Tibial nerve (tissue), 4 donors: ENCODE measurements at places on chromosomes 1 and 21.

DNA sequence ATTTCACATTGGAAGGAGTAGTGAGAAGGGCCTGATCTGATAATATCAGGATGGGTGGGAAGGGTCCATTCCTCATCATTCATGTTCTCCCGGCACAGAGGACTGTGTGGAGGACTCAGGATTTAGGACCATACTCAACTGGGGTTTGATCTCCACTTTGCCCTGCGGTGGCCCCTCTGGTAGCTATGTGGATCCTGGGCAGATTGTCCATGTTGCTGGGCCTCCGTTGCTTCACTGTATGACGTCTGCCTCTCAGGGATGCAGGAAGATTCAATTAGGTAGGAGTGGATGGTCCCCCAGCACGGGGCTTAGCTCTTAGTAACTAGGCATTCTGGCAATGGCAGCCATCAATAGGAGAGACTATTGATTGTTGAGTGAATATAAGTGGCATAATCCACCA, 2.3 kb downstream of the ETS2 start:
- peak overlapping the region; percentile 88 for H3K4me3 ChIP-seq
- H3K27ac ChIP-seq = peak overlapping the region; percentile 97
- H3K4me1 ChIP-seq = no peaks in the 10 kb centered on the region
- no peaks in the 10 kb centered on the region for H3K27me3 ChIP-seq
- peaks cover 16% of the 10 kb centered on the region for H3K36me3 ChIP-seq

DNA sequence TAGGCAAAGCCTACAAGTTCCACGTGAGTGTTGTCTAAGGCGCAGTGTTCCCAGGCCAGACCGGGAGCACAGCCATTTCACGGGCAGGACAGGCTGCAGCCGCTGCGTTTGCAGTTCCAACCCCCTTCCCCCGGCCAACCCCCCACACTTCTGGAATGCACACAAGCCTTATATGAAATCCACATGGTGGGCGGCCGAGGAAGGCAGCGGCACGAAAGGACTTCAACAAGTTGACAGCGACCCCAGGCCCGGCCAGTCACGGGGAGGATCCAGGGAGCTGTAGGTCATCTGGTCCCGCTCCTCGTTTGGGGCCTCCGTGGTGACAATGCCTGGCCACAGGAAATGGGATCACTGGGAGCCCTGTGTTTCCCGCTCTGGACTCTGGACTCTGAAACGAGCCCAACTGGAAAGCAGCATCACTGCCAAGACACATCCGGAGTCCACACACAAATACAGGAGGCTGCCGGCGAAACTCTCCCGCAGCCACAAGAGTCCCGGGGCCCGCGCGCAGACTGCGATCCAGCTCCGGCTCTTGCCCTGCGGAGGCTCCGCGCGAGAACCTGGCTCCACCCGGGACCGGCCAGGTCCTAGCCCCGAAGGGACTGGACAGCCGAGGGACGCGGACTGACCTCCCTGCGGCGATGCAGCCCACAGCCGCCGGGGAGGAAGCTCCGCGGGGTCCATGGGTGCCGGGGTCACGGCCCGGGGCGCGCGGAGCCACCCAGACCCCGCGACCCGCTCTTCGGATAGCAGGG, 794 bp downstream of the NID1 start:
- peak overlapping the region; percentile 93 for H3K27ac ChIP-seq
- H3K4me1 ChIP-seq = peaks cover 16% of the 10 kb centered on the region
- no peak for DNase-seq

- H3K27me3 ChIP-seq = no peaks in the 10 kb centered on the region
- DNase-seq = no peak
- no peaks in the 10 kb centered on the region for H3K36me3 ChIP-seq
These were observed 3.4 kb downstream of the EGLN1 start for GRCh38 chr1:231418741-231419107.

GRCh38 chr1:77829851-77830250, 50.4 kb downstream of the MIGA1 start:
- H3K27me3 ChIP-seq = no peaks in the 10 kb centered on the region
- H3K27ac ChIP-seq = no peak overlapping the region
- no peak for DNase-seq
- no peaks in the 10 kb centered on the region for H3K36me3 ChIP-seq

DNA sequence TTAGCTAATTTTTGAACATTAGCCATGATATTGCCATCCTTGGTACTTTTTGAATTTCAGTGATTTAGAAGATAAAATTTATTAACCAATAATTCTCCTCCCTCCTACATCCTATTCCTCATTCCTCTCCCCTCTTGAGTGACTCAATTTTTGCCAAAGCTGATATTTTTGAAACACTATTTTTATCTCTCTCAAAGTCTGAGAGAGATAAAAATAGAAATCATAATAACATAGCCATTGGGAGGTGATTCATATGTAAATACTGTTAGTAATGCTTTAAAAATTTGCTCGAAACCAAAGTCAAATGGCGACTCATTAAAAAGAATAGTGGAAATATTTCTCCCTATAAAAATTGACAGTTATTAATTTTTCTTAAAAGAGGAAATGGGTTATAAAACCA, 97.4 kb downstream of the PATJ start:
- H3K4me3 ChIP-seq = no peak overlapping the region
- no peaks in the 10 kb centered on the region for H3K4me1 ChIP-seq
- no peak overlapping the region for H3K27ac ChIP-seq

GRCh38 chr1:221457685-221458446, 284.0 kb downstream of the DUSP10 start:
- H3K27me3 ChIP-seq = no peaks in the 10 kb centered on the region
- no peaks in the 10 kb centered on the region for H3K4me1 ChIP-seq
- DNase-seq = no peak
- H3K27ac ChIP-seq = no peak overlapping the region
- no peaks in the 10 kb centered on the region for H3K36me3 ChIP-seq

- no peak overlapping the region for H3K4me3 ChIP-seq
- H3K4me1 ChIP-seq = peaks cover 27% of the 10 kb centered on the region
- no peaks in the 10 kb centered on the region for H3K27me3 ChIP-seq
- no peaks in the 10 kb centered on the region for H3K36me3 ChIP-seq
- H3K27ac ChIP-seq = peak overlapping the region; percentile 80
These were observed 29.0 kb downstream of the HIVEP3 start for GRCh38 chr1:41889506-41890414.
